ENCODE measurements at places on chromosomes 5 and 9.

- no peak for DNase-seq
Measured at GRCh38 chr5:9059920-9060691, 485.8 kb downstream of the SEMA5A start.

DNA sequence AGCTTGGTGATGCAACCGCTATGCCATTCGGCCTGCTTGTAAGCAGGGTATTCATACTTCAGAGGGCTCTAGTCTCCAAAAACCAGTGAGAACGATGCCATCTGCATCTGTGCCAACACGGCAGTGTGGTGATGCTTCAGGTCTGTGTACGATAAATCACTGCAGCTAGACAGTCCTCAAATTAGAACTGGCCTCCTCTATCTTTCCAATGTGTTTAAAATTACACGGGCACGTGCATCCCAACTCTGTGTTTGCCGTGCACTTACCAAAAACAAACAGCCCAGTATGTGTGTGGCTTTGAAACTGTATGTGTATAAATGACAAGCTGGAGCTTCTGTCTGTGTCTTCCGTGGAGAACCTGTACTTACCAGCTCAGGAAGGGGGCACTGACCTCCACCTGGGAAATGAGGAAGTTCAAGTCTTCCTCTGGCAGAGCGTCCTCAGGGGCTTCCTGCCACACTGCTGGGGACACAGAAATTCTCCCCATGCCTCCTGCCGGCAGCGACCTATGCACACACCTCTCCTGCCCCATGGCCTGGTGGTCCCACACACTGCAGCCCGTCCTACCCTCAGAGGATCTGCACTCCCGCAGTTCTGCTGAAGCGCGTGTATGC lies 12.3 kb downstream of the MED10 start:
- DNase-seq: no peak

GRCh38 chr9:133715295-133715865 lies 22.8 kb downstream of the SARDH start:
- DNase-seq: no peak

GRCh38 chr5:53926026-53926425 lies 365.6 kb downstream of the NDUFS4 start:
- DNase-seq: no peak

DNA sequence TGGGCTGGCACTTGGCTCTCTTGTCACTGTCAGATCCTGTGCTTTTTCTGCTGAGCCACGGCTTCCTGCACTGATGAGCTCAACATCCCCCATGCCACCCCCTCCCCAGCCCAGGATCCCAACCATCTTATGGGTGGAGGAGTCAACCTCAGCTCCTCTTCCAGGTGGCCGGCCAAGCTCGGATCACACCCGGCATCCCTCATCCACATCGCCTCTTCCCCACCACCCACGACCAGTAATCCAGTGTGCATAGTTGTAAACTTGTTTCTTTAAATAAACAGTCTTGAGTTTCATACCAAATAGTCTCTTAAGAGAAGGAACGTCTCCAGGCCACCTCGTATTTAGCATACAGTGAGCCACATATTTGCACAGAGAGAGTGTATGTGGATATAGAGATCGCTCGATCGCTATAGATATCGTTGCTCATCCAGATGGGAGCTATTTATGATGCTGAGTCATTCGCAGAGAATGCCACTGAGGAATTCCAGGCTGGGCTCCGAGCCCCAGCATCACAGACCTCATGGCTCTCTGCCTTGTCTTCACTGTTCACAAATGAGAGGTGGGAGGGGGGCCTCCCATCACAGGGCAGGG lies 61.8 kb upstream of the CPLX2 start:
- DNase-seq: no peak

GRCh38 chr5:103441523-103441922 lies 121.1 kb downstream of the NUDT12 start:
- DNase-seq: no peak

DNA sequence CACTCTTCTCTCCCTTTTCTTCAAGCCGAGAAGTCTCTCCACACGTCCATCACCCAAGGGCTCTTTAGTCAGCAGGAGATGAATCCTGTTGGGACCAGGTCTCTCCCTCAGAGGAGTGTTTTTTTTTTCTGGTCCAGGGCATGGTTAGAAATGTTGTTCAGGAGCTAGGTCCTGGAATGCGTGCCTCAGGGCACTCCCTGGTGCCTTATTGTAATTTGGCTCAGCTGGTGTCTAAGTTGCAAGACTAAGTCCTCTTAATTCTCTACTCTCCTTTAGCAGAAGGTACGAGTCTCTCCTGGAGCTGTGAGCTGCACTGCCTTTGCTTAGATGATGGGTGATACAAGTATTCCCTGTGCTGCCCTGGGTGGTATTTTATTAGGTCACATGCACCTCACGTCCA lies 111.9 kb downstream of the CNTLN start:
- DNase-seq: no peak

DNA sequence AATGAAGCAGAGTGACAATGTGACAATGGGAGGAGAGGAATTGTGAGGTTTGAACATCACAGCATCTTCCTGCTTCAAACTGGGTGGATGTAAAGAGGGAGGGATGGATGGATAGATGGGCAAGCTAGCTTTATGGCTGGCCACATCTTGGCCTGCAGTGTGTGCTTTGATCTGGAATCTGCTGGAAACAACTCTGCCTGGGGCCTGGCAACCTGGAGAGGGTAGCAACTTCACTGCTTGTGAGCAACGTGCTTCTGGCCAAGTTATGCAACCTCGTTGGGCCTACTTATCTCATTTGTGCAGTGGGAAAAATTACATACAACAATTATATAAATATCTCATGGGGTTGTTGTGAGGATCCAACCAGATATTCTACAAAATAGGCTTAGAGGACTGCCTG lies 5.3 kb downstream of the IL9 start:
- no peak for DNase-seq

GRCh38 chr9:133583111-133583510 lies 26.1 kb downstream of the FAM163B start:
- DNase-seq: no peak

DNA sequence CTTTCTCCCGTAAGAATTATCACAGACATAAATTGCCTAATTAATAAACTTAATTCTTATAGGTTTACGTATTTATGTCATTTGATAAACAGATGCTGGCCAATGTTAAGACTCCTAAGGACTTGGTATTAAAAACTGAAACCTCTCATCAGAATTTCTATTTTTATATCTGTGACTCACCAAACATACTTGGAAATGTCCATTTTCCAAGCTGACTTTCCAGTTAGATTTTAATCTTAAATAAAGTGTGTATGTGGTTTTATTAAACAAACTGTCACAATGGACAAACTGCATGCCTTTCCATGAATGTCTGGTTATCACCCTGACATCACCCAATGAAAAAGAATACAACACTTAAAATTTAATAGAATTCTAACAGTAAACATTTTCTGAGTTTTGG lies 12.6 kb upstream of the COL23A1 start:
- DNase-seq: no peak

- no peak for DNase-seq
Measured at GRCh38 chr9:98883276-98883675, 60.4 kb upstream of the COL15A1 start.

- DNase-seq: no peak
Measured at GRCh38 chr5:178234121-178234749, 1.6 kb upstream of the PHYKPL start.

GRCh38 chr9:93576258-93577077 lies at the start of gene PHF2:
TSS of gene PHF2 (plus strand) at chr9:93576584. CDS start at chr9:93576774, 190 bp downstream.
- DNase-seq: peak; percentile 40

Measured in T-helper 2 cell treated with Interferon-gamma antibody and Interleukin-4, amounts not matched to agents 5 μg/mL and 100 μg/mL, for 36 hours (primary cell).